ENCODE measurements at places on chromosomes 1 and 21. TPM values are rescaled to one million over a fixed set of nuclear protein-coding genes. Genes with fewer than 3 reads are reported as not detected.

DNA sequence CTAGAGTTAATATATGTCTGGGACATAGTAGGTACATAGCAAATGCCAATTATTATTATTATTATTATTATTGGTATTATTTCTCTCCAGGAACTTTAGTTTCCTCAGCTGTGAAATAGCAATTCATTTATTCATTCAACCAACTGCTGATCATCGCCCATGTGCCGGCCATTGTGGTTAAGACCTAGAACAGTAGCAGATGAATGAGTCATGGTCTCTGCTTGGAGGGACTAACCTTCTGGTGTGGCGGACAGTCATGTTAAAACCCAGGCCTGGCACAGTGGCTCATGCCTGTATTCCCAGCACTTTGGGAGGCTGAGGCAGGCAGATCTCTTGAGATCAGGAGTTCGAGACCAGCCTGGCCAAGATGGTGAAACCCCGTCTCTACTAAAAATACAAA, 23.8 kb upstream of the LDLRAP1 start:
- peaks cover 10% of the 10 kb centered on the region for H3K4me1 ChIP-seq
- H3K4me3 ChIP-seq, result no peak overlapping the region
- no peaks in the 10 kb centered on the region for H3K27me3 ChIP-seq
- H3K36me3 ChIP-seq, result no peaks in the 10 kb centered on the region

The HCRTR1 gene
- total RNA-seq, result 0.23 TPM

DNA sequence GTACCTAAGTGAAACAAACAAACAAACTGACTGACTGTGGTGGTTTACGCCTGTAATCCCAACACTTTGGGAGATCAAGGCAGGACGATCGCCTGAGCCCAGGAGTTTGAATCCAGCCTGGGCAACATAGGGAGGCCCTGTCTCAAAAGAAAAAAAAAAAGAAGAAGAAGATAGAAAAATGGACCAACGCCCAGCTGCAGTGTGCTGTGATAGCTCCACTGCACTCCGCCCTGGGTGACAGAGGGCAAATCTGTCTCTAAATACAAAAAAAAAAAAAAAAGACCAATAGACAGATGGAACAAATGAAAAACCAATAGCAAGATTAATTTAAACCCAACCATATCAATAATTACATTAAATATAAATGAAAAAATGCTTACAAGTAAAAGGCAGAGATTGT, 13.9 kb downstream of the AKR7A3 start:
- H3K4me3 ChIP-seq, result no peak overlapping the region
- no peak overlapping the region for H3K27ac ChIP-seq
- no peaks in the 10 kb centered on the region for H3K4me1 ChIP-seq
- H3K27me3 ChIP-seq, result no peaks in the 10 kb centered on the region
- peaks cover 17% of the 10 kb centered on the region for H3K36me3 ChIP-seq

- H3K27ac ChIP-seq, result peak overlapping the region; percentile 73
- H3K27me3 ChIP-seq, result no peaks in the 10 kb centered on the region
- DNase-seq, result no peak
- H3K4me1 ChIP-seq, result peaks cover 31% of the 10 kb centered on the region
- H3K36me3 ChIP-seq, result no peaks in the 10 kb centered on the region
Measured at GRCh38 chr1:87200875-87201638, 127.6 kb upstream of the LMO4 start.

The RAP1GAP gene
- total RNA-seq, result 5.3 TPM

DNA sequence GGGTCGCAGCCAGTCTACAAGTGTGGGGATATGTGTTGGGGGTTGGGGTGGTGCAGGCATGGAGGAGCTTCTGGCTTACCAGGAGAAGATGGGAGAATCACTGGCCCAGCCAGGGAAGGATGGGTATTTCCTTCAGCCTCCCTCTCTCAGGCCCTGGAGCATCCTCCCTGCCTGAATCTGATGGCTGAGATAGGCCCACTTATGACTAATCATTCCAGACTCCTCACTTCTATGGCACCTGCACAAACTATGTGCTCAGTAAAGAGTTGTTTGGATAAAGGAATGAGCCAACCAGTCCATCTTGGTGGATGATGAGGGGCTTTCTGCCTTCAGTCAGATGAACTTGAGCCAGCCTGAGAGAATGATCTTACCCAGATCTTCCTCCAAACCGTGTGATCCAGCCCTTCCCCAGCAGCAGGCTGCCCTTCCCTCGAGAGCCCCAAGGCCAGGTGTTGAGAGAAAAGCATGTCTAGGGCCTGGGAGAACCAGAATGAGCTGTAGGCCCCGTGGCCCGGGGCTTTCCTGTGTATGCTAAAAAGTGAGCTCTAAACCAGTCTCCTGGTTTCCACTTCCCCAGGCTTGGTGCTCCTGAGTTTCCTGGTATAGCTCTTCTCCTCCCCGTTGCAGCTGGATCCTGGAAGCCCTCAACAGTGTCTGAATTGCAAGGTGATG, 1.3 kb downstream of the GPA33 start:
- no peak for DNase-seq
- peaks cover 23% of the 10 kb centered on the region for H3K4me1 ChIP-seq
- no peak overlapping the region for H3K27ac ChIP-seq
- H3K36me3 ChIP-seq, result no peaks in the 10 kb centered on the region
- no peaks in the 10 kb centered on the region for H3K27me3 ChIP-seq

The C1orf185 gene
- total RNA-seq, result not detected

DNA sequence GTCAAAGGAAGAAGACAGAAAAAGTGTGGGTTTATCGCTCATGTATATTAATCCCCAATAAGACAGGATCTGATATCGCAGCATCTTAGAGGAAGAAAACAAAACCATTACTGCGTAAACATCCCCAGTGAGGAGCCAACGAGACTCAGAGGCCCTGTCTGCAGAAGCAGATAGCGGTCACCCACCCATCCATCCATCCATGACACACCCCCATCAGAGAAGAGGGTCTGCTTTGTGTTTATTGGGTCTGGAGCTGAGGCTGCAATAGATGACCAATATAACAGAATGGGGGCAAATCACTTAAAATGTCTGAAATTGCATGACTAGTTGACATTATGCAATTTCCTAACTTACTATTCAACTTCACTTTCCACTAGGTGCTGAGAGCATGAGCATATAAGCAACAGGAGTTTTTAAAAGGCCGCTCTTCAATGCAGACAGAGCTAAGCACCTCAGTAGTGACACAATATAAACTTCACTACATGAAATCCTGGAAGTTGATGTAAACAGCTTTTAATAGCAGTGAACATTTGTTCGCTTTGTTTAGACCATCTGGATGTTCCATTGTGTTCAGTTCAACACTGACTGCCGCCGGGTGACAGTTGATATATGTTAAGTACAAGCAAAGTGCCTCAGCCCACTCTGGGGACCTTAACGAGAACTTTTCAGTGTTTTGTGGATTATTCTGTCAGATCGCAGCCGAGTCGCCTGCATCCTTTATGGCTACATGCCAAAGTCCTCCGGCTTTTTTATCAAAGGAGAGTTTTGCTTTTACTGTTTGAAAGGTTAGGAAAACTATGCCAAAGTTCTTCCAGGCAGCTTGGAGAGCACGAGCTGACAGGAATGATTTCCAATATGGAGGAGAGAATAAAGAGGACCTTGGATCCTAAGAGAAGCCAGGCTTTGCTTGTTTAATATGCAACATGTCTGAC, 167.5 kb downstream of the ZNF281 start:
- H3K27me3 ChIP-seq, result no peaks in the 10 kb centered on the region
- peaks cover 47% of the 10 kb centered on the region for H3K4me1 ChIP-seq
- no peaks in the 10 kb centered on the region for H3K36me3 ChIP-seq
- H3K27ac ChIP-seq, result peak overlapping the region; percentile 78
- H3K4me3 ChIP-seq, result peak overlapping the region; percentile 47
- no peak for DNase-seq

GRCh38 chr1:169427081-169427641, at the start of gene CCDC181:
Gene CCDC181, minus strand, starts transcription at chr1:169427474. Its CDS starts 2,547 bp downstream, at chr1:169424927.
- peaks cover 18% of the 10 kb centered on the region for H3K4me1 ChIP-seq
- H3K4me3 ChIP-seq, result peak within 1 kb of the TSS; percentile 99
- H3K27ac ChIP-seq, result peak within 1 kb of the TSS; percentile 91
- DNase-seq, result peak; percentile 81

- peaks cover 3% of the 10 kb centered on the region for H3K27me3 ChIP-seq
- no peaks in the 10 kb centered on the region for H3K36me3 ChIP-seq
- no peak for DNase-seq
- no peak overlapping the region for H3K4me3 ChIP-seq
Measured at GRCh38 chr21:37562920-37563640, 196.5 kb downstream of the DYRK1A start.

- no peaks in the 10 kb centered on the region for H3K36me3 ChIP-seq
- DNase-seq, result no peak
- H3K27me3 ChIP-seq, result peaks cover 28% of the 10 kb centered on the region
- H3K27ac ChIP-seq, result no peak overlapping the region
Measured at GRCh38 chr1:145874646-145875045, 11.0 kb downstream of the ANKRD35 start.

DNA sequence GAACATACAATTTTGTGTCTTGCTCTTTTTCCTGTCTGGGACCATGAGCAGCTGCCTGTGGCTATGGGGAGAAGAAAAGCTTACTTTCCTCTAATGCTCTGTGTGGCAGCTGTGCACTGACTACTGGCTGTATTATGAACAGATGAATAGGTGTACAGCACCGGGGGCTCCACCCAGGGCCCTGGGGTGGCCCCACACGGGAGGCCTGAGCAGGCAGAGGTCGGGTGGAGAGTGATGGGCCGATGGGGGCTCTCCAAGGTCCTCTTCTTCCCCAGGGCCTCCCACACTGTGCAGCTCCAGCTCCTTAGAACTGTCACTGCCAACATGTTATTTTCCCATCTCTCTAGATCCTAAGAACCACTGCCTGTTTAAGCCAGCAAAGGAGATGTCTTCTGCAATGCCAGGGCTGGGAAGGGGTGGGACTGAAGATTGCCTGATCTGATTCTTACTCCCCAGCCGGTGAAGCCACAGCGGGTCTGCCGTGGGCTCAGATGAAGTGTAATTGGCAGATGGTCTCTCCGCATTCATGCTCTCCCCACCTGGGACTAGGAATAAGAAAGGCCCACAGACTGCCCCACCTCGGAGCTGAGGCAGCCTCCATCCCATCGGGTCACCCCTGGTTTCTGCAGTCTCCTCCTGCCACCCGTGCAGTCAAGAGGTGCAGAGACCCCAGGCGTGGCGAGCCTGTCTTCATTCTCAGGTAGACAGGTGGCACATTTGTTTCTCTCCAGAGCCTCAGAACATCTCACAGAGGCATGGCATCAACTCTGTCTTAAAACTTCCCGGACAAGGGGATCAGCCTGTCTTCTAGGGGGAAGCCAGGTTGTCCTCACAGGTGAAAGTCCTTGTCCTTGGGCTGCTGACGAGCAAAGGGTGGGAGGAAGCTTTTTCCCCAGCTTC, 186.5 kb upstream of the GALNT2 start:
- H3K4me1 ChIP-seq, result no peaks in the 10 kb centered on the region
- no peak for DNase-seq
- no peak overlapping the region for H3K4me3 ChIP-seq
- H3K27me3 ChIP-seq, result peaks cover 6% of the 10 kb centered on the region
- H3K36me3 ChIP-seq, result no peaks in the 10 kb centered on the region

DNA sequence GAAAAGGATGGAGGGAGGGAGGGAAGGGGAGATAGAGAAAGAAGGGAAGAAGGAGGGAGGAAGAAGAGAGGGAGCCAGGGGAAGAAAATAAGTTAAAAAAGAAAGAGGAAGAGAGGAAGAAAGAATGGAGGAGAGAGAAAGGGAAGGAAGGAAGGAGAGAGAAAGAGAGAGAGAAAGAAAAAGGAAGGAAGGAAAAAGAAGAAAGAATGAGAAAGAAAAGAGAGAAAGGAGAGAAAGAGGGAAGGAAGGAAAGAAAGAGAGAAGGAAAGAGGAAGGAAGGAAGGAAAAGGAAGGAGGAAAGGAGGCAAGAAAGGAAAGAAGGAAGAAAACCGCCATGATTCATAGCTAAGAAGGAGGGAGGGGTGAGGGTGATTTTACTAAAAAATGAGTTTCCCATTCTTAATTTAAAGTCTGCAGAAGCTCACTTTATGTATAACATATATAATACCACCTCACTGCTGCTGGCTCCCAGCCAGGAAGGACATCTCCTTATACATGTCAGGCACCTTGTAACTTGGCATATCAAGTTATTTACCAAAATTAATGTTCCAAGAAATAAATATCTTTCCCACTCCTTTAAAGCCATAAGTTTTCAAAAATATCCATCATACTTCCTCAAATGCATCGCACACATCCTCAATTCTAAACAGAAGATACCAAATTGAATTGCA, 46.0 kb upstream of the OLIG2 start:
- no peaks in the 10 kb centered on the region for H3K36me3 ChIP-seq
- no peak overlapping the region for H3K4me3 ChIP-seq
- H3K27me3 ChIP-seq, result peaks cover 88% of the 10 kb centered on the region
- no peak overlapping the region for H3K27ac ChIP-seq

GRCh38 chr1:171841931-171842761, 848 bp downstream of the DNM3 start:
- no peaks in the 10 kb centered on the region for H3K36me3 ChIP-seq
- peaks cover 19% of the 10 kb centered on the region for H3K4me1 ChIP-seq
- H3K27ac ChIP-seq, result no peak overlapping the region
- peak; percentile 18 for DNase-seq

The EXO1 gene
- total RNA-seq, result 49.3 TPM

The CRTC2 gene
- 34.1 TPM for total RNA-seq

The DAP3 gene
- total RNA-seq, result 114 TPM

- no peaks in the 10 kb centered on the region for H3K27me3 ChIP-seq
- peak; percentile 59 for DNase-seq
- no peak overlapping the region for H3K27ac ChIP-seq
- H3K36me3 ChIP-seq, result no peaks in the 10 kb centered on the region
- H3K4me1 ChIP-seq, result no peaks in the 10 kb centered on the region
Measured at GRCh38 chr1:242467556-242468145, 56.8 kb downstream of the PLD5 start.

- peaks cover 17% of the 10 kb centered on the region for H3K27me3 ChIP-seq
- no peak for DNase-seq
- H3K27ac ChIP-seq, result no peak overlapping the region
- no peaks in the 10 kb centered on the region for H3K4me1 ChIP-seq
- H3K36me3 ChIP-seq, result no peaks in the 10 kb centered on the region
- H3K4me3 ChIP-seq, result no peak overlapping the region
Measured at GRCh38 chr1:38693759-38694158, 165.8 kb downstream of the RRAGC start.

The IVL gene
- total RNA-seq, result not detected

GRCh38 chr1:54940042-54940441, 40.4 kb upstream of the TMEM61 start:
- H3K27me3 ChIP-seq, result peaks cover 10% of the 10 kb centered on the region
- no peak for DNase-seq
- H3K36me3 ChIP-seq, result no peaks in the 10 kb centered on the region
- no peak overlapping the region for H3K27ac ChIP-seq
- peaks cover 29% of the 10 kb centered on the region for H3K4me1 ChIP-seq

DNA sequence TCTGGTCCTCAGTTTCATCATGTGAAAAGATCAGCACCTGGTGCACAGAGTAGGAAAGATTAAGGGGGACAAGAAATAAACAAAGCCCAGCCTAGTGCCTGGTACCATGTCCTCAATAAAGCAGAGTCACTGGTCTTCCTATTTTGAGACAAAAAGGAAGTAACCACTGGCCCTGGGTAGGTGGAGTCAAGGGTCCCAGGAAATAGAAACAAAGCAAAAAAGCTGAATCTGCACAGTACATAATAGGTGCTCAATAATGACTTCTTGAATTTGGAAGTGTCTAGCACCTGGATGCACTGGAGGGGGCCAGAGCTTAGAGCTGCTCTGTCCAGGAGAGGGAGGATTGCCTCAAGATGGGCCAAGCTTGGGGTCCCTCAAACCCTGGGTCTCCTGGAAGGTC, 1.9 kb upstream of the EPHB2 start:
- DNase-seq, result no peak
- H3K4me1 ChIP-seq, result peaks cover 40% of the 10 kb centered on the region
- H3K27ac ChIP-seq, result no peak overlapping the region
- H3K4me3 ChIP-seq, result peak overlapping the region; percentile 89
- peaks cover 5% of the 10 kb centered on the region for H3K27me3 ChIP-seq
